Psoas muscle (tissue), 8 donors: ENCODE measurements at places on chromosomes 6 and 20.

DNA sequence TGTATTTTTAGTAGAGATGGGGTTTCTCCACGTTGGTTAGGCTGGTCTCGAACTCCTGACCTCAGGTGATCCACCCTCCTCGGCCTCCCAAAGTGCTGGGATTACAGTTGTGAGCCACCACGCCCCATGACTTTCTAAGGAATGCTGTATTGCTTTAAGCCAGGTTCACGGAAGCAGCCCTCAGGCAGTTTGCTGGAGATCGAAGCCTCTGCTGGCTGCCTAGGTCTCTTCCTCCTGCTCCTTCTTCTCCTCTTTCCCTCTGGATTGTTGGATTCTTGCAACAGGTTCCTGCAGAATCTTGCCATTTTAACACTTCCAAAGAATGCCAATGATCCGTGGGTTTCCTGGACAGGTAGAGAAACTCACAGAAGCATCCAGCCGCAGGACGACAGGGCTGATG is 29.3 kb upstream of the B4GALT5 start:
- no peak for DNase-seq

DNA sequence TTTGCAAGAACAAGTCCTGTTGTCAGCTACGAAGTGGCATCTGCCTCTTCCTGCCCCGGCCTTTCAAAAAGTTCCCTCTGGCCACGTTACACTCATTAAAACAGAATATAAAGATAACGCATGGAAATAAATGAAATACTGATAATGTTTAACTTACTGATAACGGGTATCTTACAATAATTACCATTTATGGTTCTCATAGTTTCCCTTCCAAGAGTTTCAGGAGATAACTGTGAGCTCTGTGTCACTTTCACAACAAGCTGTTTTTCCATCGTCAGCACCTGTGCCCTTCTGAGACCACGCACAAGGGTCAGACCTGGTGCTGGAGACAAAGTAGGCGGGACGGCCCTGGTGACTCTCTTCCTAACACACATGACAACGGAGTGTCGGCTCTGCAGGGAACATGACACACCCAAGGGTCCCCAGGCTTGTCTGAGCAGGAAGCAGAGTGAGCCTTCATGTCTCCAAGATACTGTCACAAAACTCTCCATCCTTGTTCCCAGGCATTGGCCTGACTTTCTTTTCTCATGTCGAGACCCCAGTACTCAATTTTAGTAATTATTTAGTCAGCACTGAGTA is 86.2 kb upstream of the THBS2 start:
- no peak for DNase-seq

DNA sequence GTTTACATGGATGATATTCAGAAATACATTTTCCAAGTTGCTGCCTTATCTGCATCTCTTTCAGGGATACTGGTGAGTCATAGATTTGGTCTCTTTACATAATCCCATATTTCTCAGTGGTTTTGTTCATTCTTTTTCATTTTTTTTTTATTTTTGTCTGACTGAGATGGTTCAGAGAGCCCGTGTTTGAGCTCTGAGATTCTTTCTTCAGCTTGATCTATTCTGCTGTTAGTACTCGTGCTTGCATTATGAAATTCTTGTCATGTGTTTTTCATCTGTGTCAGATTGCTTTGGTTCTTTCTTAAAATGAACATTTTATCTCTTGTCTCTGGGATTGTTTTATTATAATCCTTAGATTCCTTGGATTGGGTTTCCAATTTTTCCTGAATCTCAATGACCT is 317.3 kb downstream of the DOK5 start:
- no peak for DNase-seq

DNA sequence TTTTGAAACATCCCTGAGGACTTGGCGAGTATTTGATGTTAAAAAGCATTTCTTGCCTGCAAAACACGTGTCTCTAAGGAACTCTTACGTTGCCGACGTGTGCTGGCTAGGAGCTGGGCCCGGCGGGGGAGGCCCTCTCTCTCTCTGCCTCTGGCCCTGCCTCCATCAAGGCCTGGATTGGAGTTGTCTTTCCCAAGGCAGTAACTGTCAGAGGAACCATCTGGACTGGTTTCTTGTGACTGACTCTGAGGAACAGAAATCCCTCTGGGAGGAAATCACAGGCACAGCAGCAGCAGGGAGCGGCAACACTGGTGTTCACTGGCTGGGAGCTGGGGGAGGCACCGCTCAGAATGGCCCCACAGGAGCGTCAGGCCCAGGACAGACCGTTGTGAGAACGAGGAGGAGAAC is 244.2 kb downstream of the NRN1 start:
- no peak for DNase-seq

DNA sequence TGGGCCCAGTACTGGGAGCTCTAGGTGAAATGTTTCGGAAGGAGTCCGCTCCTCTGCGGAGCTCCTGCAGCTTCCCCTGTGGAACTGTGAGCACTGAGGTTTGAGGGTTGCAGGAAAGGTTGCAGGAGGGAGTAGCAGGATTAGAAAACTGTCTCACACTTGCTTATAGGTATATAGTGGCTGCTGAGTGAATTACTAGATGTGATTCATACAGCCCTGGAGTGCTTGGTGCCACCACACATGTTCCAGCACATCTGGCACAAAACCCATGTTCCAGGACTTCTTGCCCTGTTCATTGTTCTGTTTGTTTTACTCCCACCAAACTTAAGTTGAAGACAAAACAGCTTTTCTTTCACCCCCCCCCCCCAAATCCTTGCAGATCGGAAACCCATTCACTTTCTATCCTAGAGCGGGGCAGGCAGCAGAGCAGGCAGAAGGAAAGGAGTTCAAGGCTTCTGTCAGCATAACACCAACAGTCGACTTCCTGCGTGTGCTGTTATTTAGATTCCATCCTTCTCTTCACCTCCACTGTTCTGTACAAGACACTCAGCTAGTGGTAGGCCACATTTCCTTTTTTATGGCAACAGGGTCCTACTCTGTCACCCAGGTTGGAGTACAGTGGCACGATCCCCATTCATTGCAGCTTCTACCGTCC is 669 bp upstream of the PEX6 start:
- no peak for DNase-seq

DNA sequence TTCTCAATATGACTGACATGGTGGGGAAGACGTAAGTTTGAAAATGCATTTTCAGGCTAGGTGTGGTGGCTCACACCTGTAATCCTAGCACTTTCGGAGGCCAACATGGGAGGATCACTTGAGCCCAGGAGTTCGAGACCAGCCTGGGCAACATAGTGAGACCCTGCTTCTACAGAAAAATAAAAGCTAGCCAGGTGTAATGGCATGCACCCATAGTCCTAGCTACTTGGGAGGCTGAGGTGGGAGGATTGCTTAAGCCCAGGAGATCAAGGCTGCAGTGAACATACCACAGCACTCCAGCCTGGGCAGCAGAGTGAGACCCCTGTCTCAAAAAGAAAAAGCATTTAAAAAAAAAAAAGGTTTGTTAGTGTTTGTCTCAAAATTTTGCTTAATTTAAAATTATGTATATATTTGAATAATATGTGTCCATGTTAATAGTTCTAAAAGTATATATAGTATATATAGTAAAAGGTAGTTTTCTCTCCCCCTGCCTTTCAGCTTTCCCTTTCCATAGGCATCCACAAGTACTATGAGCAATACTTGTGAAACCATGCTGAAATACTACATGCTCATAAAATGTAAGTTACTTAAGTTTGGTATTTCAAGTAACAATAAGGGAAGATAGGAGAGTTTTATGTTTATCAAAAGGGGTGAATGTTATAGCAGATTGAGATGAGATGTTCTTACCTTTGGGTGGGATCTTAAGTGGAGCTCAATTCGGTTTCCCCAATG is 15.1 kb downstream of the PTPRA start:
- DNase-seq = no peak

DNA sequence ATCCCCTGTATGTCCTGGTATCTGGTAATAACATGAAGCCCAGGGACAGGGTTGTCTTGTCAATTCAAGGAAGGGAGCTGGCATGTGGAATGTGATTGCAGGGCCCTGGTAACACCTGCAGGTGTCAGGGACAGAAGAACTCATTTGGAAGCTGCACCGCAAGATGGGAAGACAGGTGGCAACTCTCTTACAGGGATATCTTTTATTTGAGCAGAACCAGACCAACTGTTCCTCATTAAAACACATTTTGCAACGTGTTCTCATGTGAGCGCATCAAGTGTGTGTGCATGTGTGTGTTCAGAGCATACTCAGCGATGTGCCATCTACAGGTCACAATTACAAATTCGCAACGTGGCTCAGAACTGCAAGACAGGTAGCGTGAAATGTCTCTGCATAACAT is 370.9 kb upstream of the SOX4 start:
- no peak for DNase-seq

- DNase-seq = no peak
These were observed 257.3 kb downstream of the ATXN1 start for GRCh38 chr6:16503970-16504415.

DNA sequence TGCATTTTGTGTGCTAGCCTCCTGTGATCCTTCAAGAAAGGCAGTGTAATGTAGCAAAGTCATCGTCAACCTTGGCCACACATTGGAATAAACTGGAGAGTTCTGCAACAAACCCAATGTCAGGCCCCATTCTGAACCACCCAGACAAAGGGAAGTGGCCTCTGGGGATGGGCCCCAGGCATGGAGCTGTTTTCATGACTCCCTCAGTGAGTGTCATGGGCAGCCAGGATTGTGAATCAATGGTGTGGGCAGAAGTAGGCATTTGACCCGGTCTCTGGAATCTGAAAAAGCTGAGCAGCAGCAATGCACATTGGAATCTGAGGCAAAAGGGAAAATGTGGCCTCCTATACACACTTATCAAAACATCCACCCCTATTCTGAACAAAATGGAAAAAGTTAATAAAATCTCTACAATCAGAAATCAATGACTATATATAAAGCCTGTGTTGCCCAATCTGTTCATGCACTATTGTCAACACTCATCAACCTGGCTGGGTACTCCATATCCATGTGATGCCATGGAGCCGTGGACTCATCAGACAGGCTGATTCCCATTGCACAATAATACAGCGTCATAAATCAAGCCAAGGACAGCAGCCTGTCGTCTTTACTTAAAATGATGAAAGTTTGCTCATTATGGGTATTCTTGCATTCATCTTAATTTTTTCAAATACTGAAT is 134.9 kb upstream of the STMND1 start:
- DNase-seq = no peak
